ENCODE measurements at places on chromosomes 13 and 19. TPM values are rescaled to one million over a fixed set of nuclear protein-coding genes. Genes with fewer than 3 reads are reported as not detected.

DNA sequence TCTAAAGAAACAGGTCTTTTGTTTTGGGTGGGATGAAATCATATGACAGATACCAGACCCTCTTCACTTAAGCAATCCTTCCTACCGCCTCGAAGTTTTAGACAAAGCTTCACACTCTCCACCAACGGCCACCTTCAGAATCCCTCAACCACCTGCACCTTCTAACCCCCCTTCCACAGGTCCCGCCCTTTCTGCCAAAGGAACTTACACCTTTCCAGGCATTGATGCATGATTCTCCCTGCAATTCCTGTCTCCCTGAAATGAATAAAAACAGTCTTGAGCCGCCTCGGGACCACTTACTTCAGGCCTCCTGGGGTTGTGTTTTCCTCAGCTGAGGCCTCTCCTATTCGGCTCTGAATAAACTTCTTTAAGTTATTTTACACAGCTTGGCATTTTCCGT, 859 bp downstream of the ZNF433 start:
- peak overlapping the region; percentile 77 for H3K27ac ChIP-seq
- peak overlapping the region; percentile 93 for H3K4me3 ChIP-seq
- no peak for DNase-seq
- no peaks in the 10 kb centered on the region for H3K36me3 ChIP-seq
- H3K27me3 ChIP-seq: no peaks in the 10 kb centered on the region
- H3K4me1 ChIP-seq: peaks cover 14% of the 10 kb centered on the region

- DNase-seq: no peak
- no peaks in the 10 kb centered on the region for H3K27me3 ChIP-seq
- no peaks in the 10 kb centered on the region for H3K36me3 ChIP-seq
- H3K4me3 ChIP-seq: no peak overlapping the region
- H3K4me1 ChIP-seq: peaks cover 9% of the 10 kb centered on the region
- H3K27ac ChIP-seq: no peak overlapping the region
Measured at GRCh38 chr13:112861876-112862615, 107.0 kb upstream of the MCF2L start.

- H3K27ac ChIP-seq: no peak overlapping the region
- peaks cover 16% of the 10 kb centered on the region for H3K4me1 ChIP-seq
- DNase-seq: no peak
- H3K4me3 ChIP-seq: no peak overlapping the region
- no peaks in the 10 kb centered on the region for H3K36me3 ChIP-seq
Measured at GRCh38 chr19:35320065-35320713, 8.8 kb upstream of the CD22 start.

The TYROBP gene
- 11.8 TPM for total RNA-seq

GRCh38 chr19:49056101-49056901, 1.2 kb downstream of the CGB7 start:
- no peak overlapping the region for H3K4me3 ChIP-seq
- DNase-seq: peak; percentile 35
- H3K27me3 ChIP-seq: peaks cover 5% of the 10 kb centered on the region
- H3K4me1 ChIP-seq: peaks cover 22% of the 10 kb centered on the region
